ENCODE measurements at places on chromosomes 5 and 9. TPM values are rescaled to one million over a fixed set of nuclear protein-coding genes. Genes with fewer than 3 reads are reported as not detected.
A peak's percentile ranks its signal among the peaks of the same experiment; 100 is the strongest.

GRCh38 chr5:108661590-108662219 is 86.0 kb upstream of the FER start:
- DNase-seq, result no peak
- no peak overlapping the region for H3K27ac ChIP-seq
- no peaks in the 10 kb centered on the region for H3K36me3 ChIP-seq
- H3K4me1 ChIP-seq, result no peaks in the 10 kb centered on the region
- H3K27me3 ChIP-seq, result no peaks in the 10 kb centered on the region

- H3K4me3 ChIP-seq, result no peak overlapping the region
- H3K4me1 ChIP-seq, result peaks cover 5% of the 10 kb centered on the region
- DNase-seq, result no peak
- no peak overlapping the region for H3K27ac ChIP-seq
Observed at GRCh38 chr5:128491291-128491690, 46.8 kb downstream of the FBN2 start.

DNA sequence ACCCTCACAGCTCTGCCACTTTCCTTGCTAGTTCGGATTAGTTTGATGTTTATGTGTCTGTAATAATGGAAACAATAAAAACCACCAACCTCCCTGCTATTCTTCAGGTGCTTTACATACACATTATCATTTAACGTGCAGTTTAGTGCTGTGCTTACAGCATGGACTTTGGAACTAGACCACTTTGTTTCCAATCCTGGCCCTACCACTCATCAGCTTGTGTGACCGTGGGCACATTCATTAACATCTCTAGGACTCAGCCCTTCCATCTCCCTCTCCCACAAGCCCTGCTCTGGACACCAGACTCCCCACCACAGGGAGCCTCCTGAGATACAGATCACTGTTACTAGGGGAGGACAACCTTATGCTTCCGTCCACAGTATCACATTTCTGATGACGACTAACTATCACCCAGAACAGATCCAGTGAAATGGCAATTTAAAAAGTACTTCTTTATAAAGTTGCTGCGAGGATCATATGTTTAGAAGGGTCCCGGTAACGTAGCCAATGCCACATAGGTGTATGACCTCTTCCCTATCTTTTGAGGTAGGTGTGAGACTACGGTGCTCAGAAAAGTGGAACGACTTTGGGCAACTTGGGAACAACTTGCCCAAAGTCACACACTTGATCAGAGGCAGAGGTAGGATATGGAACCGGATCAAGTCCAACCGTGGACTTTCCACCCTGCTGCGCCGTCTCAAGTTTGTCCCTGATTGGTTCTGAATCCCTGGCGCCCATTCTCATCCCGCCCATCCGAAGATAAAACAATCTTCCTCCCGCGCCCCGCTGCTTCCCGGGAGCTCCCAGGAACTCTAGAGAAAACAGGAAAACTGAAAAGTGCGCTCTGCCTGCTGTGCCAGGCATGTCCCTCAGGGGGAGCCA is 132.4 kb upstream of the NIPBL start:
- H3K4me3 ChIP-seq, result peak overlapping the region; percentile 79
- no peak for DNase-seq
- H3K27ac ChIP-seq, result peak overlapping the region; percentile 74
- no peaks in the 10 kb centered on the region for H3K36me3 ChIP-seq
- H3K27me3 ChIP-seq, result peaks cover 28% of the 10 kb centered on the region

DNA sequence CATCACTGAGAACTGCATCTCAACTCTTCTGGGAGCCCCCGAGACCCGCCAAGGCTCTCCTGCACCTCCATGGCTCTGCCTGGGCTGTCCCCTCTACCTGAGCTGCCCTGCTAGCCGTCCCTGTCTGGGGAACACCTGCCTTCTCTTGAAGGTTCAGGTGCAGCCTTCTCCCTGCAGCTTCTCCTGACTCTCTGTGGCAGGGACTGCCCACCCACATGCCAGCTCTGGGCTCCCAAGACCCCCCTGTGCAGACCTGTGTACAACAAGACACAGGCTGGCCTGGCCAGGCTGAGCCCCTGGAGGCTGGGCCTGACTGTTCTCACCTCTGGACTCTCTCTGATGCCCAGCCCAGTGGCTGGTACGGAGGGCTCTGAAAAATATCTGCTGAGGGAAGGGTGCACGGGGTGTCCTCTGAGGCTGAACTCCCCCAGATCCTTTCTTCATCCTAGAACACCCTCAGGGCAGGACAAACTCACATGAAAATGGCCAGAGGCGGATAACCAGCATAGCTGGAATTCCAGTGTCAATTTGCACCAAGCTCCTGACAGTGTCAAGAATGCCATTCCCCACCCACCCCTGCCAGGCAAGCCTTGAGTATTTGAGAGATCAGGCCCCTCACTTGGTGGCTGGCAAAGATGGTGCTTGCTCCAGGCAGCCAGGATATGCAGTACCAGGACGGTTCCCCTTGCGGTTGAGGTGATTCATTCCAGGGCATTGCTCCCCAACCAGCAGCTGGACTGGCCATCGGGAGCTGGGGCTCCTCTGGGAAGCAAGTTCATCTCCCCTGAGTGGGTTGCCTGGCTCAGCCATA is 40.9 kb upstream of the SLC25A51 start:
- no peak for DNase-seq
- peak overlapping the region; percentile 100 for H3K27ac ChIP-seq
- peaks cover 81% of the 10 kb centered on the region for H3K4me1 ChIP-seq
- peaks cover 13% of the 10 kb centered on the region for H3K36me3 ChIP-seq
- no peaks in the 10 kb centered on the region for H3K27me3 ChIP-seq

DNA sequence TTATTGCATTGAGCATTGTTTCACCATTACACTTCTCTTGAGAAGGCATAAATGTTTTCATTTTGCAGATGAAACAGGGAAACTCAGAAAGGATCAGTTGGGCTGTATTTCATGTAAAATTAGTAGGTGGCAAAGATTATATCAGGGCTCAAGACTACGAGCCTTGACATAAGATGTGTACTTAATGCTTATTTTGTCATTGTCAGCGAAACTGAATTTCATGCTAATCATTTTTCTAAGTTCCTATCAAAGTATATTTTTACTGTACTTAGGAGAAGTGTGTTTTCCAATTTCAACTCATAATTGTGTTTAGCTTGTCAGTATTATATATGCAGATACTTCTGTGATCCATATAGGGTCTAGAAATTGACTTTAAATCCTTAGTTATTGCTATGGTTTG is 123.8 kb downstream of the FBXL7 start:
- no peak overlapping the region for H3K4me3 ChIP-seq
- H3K27me3 ChIP-seq, result no peaks in the 10 kb centered on the region
- H3K27ac ChIP-seq, result no peak overlapping the region
- DNase-seq, result no peak

BTNL8 gene
- total RNA-seq, result not detected

DNA sequence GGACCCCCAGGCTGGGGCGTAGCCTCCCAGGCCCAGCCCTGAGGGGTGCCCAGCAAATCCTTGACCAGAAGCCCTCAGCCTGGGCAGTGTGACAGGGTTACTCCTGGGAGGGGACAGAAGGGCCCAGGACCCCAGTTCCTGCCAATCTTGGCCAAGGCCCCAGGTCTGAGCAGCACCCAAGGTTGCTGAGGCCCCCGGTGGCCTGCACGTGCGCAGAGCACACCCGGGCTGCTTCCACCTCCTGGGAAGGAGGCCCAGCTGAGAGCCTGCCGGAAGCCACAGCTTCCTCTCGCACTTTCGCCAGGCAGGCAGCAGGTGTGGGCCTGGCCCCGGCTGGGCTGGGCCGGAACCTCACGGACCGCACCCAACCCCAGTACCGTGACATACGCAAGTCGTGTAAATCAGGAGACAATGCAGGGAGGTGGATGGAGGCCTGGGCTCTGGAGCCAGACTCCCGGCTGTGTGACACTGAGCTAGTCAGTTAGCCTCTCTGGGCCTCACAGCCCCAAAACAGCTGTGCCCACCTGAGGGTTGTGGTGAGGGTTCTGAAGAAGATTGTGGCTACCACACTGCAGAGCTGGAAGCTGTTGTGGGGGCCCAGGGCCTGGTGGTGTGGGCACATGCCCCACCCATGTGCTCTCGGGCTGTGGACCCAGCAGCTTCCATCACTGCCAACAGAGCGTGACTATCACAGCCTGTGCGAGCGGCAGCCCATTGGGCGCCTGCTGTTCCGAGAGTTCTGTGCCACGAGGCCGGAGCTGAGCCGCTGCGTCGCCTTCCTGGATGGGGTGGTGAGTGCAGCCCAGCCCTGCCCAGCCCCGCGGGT is 5.1 kb downstream of the GRK6 start:
- H3K27me3 ChIP-seq, result no peaks in the 10 kb centered on the region
- H3K36me3 ChIP-seq, result peaks cover 4% of the 10 kb centered on the region
- peaks cover 17% of the 10 kb centered on the region for H3K4me1 ChIP-seq
- H3K4me3 ChIP-seq, result no peak overlapping the region
- H3K27ac ChIP-seq, result no peak overlapping the region

DNA sequence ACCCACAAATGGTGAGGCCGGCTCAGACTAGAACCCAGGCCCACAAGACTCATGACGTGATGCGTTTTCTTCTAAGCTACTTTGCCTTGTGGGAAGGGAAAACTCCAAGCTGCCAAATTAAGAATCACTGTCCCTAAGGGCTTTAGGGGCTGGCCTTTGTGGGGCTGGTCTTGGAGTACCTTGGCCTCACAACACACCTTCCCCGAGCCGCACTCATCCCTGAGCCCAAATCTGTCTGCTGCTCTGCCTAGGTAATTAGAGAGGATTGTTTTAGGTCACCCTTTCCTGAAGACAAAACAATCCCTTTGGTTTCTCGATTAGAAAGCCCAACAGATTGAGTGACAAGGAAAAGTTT is 137.3 kb downstream of the SEMA6A start:
- H3K36me3 ChIP-seq, result peaks cover 4% of the 10 kb centered on the region
- peaks cover 21% of the 10 kb centered on the region for H3K4me1 ChIP-seq
- H3K4me3 ChIP-seq, result no peak overlapping the region
- no peak overlapping the region for H3K27ac ChIP-seq
- DNase-seq, result no peak
- no peaks in the 10 kb centered on the region for H3K27me3 ChIP-seq
